Stimulated activated CD4-positive, alpha-beta T cell treated with anti-CD3 and anti-CD28 coated beads, Interleukin-1b, Interleukin-23, amount 100 ng/mL, for 1 hour (primary cell): ENCODE measurements at places on chromosomes 16 and 17.

- DNase-seq: no peak
These were observed 221.6 kb downstream of the GSG1L start for GRCh38 chr16:27841911-27842310.

DNA sequence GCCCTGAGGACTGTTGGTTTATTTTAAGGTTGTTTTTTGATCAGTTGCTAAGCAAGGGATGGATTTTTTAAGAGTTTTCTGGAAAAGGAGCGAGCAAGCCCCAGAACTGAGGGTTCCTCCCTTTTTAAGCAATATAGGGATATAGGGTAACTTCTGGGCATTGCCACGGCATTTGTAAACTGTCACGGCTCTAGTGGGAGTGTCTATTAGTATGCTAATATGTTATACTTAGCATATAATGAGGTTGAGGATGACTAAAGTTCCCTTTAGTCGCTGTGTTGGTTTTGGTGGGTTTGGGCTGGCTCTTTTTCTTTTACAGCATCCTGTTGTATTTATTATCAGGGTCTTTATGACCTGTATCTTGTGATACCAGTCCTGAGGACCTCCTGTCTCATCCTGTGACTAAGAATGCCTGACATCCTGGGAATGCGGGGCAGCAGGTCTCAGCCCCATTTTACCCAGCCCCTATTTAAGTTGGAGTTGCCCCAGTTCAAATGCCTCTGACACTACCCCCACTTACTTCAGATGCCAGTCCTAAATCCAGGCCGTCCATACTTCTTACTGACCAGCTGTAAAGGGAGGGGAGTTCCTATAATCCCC lies 59.4 kb downstream of the MFSD11 start:
- DNase-seq: no peak

DNA sequence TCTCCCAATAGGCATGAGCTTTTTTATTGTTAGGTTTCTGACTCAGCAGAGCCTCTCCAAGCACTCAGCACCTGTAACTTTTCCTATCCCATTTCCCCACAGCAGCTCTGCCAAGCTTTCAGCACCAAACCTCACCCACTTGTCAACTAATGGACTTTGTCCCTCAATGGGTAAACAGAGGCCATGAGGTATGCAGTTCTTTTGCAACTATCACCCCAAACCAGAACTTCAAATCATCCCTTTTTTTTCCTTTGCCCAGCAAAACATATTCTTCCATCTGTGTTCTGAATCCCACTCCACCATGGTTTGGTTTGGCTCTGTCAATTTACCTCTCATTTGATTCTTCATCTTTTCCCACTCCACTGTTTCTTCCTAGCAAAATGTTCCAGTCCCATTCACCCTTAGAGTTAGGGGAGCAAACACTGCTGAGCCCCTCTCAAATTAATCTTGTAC lies 58.1 kb downstream of the TOX3 start:
- no peak for DNase-seq

DNA sequence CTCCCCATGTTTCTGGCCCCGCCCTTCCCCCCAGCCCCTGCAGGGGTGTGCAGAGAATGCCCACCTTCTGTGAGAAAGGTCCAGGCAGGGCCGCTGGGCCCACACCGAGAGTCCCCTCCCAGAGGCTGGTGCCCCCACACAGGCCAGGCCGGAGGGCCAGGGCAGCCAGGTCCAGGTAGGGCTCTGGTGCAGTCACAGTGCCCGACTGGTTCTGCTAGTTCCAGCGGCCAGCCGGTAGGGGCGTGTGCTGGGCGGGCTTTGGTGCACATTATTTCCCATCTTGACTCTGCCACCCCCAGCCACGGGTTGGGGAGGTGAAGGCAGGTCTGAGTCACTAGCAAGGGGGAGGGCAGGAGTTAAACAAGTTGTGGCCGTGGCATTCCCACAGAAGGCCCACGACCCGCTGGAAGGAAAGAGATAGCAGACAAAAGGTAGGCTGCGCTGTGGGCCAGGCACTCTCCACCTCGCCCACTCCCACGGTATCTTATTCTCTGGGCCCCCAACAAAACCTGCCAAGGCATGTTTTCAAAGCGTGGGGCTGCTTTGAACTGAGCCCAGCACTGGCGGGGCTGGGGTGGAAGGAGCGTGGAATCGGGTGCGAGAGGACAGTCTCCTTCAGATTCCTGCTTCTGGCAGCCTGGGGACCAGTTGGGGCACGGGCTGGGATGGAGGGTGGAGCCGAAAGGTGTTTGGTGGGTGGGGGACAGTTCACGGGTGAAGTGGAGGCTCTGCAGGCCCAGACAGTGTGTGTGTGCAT lies 1.9 kb downstream of the EPN3 start:
- no peak for DNase-seq

- no peak for DNase-seq
These were observed 572 bp downstream of the MPG start for GRCh38 chr16:78444-79150.

DNA sequence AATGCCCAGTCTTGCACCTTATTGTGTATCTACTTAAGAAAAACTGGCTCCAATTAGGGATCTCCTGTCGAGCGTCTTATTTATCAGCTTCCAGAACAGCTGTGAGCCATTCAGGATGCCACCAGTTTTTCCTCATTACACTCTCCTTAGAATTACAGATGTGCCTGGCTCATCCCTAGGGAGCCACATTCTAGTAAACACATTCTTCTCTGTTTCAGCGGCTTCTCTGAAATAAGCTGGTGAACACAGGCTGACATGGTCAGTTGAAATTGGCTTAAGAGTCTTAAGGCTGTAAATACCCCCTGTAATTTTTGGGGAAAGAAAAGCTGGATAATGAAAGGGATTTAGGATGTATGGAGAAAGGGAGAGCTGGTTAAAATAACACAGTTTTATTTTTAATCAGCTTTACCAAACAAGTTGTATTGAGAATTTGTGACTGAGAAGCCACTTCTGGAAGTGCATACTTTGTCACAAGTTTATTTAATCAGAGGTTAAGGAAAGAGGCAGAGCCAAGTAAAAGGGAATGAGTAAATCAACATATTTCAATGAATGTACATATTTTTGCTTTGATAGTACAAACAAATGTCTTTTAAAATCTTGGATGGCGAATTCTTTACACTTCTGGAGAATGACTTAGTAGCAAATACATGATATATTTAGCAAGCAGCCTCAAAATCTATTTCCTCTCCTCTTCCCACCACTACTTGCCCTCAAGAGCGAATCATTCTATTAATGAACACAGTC lies 562.0 kb upstream of the GOT2 start:
- no peak for DNase-seq

GRCh38 chr16:24381470-24382118 lies 125.5 kb downstream of the CACNG3 start:
- DNase-seq: no peak

DNA sequence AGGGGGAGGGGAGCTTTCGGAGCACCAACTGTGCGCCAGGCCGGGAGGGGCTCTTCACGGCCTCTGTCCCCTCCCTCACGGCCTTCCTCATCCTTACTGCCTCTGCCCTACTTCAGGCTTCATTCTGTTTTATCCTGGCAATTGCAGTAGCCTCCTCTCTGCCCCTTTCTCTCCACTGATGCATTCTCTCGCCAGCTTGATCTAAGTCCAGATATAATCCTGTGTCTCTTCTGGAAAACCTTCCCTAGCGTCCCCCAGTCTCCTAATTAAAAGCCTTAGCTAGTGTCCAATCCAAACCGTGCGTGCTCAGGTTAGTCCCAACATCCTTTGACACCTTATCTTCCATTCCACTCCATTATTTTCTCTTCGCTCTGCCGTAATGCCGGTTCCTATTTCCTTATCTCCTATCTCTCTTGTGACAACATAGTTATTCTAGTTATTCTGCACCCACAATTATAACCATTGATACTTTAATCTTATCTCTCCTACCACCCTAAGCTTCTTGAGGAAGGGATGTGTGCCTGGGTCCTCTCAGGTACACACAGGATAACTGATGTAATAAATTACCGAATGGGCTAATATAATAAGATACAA lies 869 bp downstream of the ZNF48 start:
- DNase-seq: no peak
